ENCODE measurements at places on chromosomes 2 and 18.

DNA sequence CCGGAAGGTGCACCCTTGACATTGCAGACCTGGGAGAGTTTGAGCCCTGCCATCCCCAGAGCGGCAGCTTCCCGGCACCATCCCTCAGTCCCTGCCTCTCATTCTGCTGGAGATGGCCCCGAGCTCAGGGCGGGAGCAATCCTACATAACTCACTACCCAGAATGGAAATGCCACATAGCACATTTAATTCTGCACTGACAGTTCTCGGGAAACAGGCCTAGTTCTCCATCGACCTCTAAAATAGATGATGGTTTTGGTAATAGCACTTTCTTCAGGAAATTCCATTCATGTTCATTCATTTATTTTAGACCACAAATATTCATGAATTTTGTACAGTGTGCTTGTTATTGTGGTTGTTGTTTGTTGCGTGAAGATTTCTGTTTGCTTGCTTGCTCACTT is 92.9 kb upstream of the SLC14A2 start:
- peak; percentile 44 for DNase-seq

GRCh38 chr2:217363470-217363869 is 503.6 kb upstream of the TNP1 start:
- DNase-seq: no peak

GRCh38 chr2:160347269-160347863 is 146.2 kb downstream of the RBMS1 start:
- peak; percentile 24 for DNase-seq

GRCh38 chr2:88924533-88924932 is 233.1 kb downstream of the RPIA start:
- DNase-seq: no peak

- DNase-seq: no peak
Measured at GRCh38 chr2:238031751-238032150, 29.1 kb upstream of the SCLY start.

GRCh38 chr18:65352186-65352585 is 398.6 kb upstream of the CDH7 start:
- no peak for DNase-seq

DNA sequence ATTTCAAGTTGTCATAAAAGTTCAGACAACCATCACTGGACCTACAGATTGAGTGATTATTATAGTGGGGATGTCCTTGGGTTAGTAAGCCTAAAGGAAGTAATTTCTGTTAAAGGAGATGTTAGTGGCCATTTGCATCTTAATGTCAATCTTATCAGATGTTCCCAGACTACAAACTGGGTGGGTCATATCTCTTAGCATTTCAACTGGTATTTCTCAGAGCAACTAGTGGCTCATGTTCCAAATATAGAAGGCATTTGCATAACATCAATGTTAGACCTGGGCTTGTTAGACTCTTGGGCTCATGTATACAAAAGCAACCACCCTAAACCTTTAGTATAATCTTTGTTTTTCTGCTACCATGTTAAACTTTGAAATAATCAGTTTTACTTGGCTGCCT is 17.9 kb downstream of the PLEKHA3 start:
- DNase-seq: no peak

- DNase-seq: no peak
Measured at GRCh38 chr2:127052771-127053691, 53.9 kb downstream of the BIN1 start.

DNA sequence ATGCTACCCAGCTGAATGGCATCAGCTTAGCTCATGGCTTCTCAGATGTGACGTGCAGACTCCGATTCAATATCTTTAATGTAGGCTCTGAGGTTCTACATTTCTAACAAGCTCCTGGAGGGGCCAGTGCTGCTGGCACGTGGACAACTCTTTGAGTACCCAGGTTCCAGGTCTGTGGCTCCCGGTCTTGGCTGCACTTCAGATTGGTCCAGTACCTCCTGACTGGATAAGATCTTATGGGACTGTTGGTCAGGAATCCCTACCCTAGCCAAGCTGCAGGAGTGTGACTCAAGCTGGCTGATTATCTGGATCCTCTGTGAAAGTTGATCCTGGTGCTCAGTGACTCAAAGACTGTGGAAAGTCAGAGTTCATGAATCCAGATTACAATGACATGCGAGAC is 222.1 kb downstream of the ANKRD30B start:
- DNase-seq: peak; percentile 0

- DNase-seq: no peak
Measured at GRCh38 chr2:205688417-205689200, 6.3 kb downstream of the NRP2 start.

DNA sequence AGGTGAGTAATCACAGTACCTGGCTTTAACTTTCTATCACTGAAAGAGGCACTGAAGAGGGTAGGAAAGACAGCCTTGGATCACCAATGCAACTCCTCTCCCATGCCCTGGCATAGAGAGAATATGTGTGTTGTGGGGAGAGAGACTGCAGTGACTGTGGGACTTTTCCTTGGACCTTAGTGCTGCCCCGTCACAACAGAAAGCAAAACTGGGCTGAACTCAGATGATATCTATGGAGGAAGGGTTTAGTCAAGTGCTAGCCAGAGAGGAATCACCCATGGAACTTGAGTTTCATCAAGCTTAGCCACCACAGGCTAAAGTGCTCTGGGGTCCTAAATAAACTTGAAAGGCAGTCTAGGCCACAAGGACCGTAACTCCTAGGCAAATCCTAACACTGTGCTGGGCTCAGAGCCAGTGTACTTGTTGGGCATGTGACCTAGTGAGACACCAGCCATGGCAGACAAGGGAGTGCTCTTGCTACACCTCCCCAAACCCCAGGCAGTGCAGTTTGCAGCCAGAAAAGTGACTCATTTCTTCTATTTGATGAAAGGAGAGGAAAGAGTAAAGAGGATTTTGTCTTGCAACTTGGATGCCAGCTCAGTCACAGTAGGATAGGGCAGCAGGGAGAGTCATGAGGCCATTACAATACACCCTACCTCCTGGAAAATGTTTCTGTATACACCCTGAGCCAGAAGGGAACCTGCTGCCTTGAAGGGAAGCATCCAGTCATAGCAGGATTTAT is 105.8 kb upstream of the SPOPL start:
- peak; percentile 44 for DNase-seq

DNA sequence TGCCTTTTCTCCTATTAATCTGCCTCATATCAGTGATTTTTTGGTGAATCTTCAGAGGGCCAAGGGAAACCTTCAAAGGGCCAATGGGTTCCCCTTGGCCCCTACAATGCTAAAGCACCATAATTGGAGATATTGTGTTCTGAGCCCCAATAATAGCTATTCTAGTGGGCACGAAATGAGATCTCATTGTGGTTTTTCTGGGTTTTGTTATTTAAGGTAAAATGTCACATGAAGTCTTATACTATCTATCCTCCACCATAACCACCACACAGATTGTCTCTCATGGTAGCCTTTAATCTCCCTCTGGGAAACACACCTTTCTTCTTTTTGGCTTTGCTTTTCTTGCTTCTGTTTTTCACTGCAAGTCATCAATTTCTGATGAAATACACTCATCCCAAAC is 152.8 kb downstream of the B3GNT2 start:
- DNase-seq: no peak

DNA sequence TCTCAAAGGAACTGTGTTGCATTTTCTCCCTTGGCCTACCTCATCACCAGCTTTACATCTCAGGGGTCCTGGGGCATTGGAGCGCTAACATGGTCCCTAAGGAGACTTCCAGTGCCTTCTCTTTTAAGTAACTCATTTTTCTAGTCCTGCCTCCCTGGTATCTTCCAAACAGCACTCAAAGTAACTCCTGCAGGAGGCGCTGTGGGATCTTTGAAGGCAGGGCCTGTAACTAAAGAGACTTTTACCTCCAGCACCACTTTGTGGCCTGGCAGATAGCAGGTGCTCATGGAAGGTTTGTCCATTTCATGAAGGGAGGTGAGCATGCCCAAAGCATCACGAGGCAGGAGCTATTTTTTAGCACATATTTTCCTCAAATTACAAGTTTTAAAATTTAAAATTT is 411.0 kb upstream of the GYPC start:
- peak; percentile 0 for DNase-seq

- DNase-seq: peak; percentile 88
Measured at GRCh38 chr2:12717191-12718014, 667 bp downstream of the TRIB2 start.

- DNase-seq: no peak
Measured at GRCh38 chr18:7170292-7170691, 52.7 kb upstream of the LAMA1 start.

GRCh38 chr2:150599889-150600288 is 112.4 kb upstream of the RND3 start:
- DNase-seq: no peak

- peak; percentile 12 for DNase-seq
Measured at GRCh38 chr2:7392076-7392787, 475.0 kb downstream of the RNF144A start.

- no peak for DNase-seq
Measured at GRCh38 chr2:217909156-217909820, 93.5 kb downstream of the TNS1 start.

- no peak for DNase-seq
Measured at GRCh38 chr2:128499367-128500137, 180.9 kb upstream of the HS6ST1 start.

DNA sequence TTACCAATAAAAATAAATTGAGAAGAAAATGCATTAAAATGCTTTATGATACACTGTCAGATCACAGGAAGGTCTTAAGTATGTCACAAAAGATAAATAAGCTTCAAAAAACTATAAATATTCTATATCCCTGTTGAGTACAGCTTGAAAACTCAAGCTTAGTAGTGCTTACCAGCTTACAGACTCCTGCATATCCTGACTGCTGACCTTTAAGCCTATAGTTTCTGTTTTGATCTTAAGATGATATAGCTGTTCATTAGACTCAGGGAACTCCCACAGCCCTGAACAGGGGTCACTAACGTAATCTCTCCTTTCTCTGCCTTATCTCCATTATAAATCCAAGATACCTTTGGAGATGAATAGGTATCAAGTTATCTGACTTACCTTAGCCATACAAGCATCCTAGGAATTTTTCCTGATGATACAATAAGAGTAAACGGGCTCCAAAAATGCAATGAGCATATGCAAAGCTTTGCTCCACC is 93.7 kb upstream of the RBBP8 start:
- no peak for DNase-seq

GRCh38 chr2:168340931-168341330 is 93.5 kb upstream of the STK39 start:
- DNase-seq: peak; percentile 24

GRCh38 chr2:109447776-109448175 is 166.0 kb downstream of the SEPTIN10 start:
- DNase-seq: peak; percentile 2

GRCh38 chr18:13302040-13302439 is 83.5 kb downstream of the LDLRAD4 start:
- DNase-seq: no peak

DNA sequence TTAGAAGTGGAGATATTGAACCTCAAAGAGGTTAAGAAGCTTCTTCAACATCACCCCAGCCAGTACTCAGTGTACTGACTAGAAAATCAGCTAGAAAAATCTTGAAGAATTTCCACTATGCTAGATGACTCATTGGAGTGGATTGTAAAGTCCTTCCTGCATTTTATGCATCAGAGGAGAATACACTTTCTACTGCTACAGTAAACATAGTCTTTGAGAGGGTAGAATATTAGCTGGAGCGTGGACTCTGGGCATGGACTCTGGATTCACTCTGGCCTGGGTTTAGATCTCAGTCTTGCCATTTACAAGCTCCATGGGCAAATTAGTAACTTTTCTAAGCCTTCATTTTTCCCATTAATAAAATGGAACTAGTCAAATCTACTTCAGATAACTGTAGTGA is 215.9 kb downstream of the IRS1 start:
- peak; percentile 86 for DNase-seq

- peak; percentile 15 for DNase-seq
Measured at GRCh38 chr2:202609381-202610145, 25.2 kb upstream of the FAM117B start.

DNA sequence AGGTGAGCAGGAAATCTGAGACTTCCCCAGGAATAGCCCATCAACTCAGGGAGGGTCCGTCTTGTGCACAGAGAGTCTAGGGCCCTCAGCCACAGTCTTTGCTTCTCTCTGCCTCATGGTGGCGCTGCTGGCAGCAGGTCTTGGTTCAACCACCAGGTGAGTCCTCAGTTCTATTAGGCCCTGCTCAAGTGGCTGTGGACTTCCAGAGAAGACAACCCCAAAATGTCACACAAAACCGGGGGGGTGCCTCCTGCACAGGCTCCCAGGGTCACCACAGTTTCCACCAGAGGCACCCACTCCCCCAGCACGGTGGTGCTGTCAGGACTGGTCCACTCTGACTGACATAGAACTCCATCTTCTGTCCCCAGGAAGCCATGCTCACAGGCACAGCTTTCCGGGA is 2.4 kb upstream of the CHRNG start:
- DNase-seq: no peak

GRCh38 chr2:169468841-169469240 is 10.5 kb upstream of the BBS5 start:
- no peak for DNase-seq

DNA sequence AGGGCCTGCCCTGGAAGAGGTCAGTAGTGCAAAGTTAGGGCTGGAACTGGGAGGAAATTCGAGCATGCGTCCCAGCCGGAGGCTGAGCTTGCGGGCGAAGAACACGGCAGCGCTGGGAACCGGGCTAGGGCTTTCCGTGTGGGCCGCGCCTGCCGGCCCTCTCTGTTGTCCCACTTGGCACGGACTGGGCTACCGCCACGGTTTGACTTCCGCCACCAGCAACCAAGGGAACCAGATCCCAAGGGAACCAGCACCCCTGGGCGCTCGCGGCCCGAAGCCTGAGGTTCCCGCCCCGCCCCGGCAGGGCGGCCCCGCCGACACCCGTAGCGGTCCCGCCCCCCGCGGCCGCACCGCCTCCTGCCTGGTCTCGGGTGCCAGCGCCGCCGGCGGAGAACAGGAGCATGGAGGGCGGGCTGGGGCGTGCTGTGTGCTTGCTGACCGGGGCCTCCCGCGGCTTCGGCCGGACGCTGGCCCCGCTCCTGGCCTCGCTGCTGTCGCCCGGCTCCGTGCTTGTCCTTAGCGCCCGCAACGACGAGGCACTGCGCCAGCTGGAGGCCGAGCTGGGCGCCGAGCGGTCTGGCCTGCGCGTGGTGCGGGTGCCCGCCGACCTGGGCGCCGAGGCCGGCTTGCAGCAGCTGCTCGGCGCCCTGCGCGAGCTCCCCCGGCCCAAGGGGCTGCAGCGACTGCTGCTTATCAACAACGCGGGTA is at the start of gene SPR:
Gene SPR (plus strand): TSS at position 377 of the 708 bp plus-strand sequence. CDS start 25 bp downstream, at position 402.
- DNase-seq: peak; percentile 85

DNA sequence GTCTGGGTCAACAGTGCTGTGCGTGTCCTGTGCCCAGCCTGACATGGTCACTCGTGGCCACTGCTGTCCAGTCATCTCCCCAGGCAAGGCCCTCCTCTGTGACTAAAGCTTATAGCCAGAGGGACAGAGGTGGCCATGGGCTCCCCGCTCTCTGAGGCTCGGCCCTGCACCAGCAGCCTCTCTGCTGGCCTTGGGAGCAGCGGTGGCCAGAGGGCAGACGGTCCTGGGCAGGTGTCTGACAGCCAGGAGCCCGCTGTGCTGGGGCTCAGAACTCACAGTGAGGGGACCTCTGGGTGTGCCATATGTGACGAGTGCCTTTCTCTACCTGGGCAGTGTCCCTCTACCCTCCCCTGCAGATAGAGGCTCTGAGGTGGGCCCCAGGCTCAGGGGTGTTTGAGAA is 98.7 kb downstream of the FAM210A start:
- DNase-seq: no peak

GRCh38 chr18:36757081-36757480 is 71.7 kb downstream of the TPGS2 start:
- peak; percentile 93 for DNase-seq
